PC-3 (cell line): ENCODE measurements at places on chromosomes 1 and 21. TPM values are rescaled to one million over a fixed set of nuclear protein-coding genes. Genes with fewer than 3 reads are reported as not detected.

Gene ENAH
- 96.6 and 101 TPM in 2 replicates for total RNA-seq

Gene MEX3A
- total RNA-seq = 12.9 and 14.7 TPM in 2 replicates

Gene RIMS3
- 2.9 and 4.2 TPM in 2 replicates for total RNA-seq

Gene ST6GALNAC5
- 0.36 and 1.2 TPM in 2 replicates for total RNA-seq

Gene OPTC
- not detected in 2 replicates for total RNA-seq

Gene HAO2
- not detected in 2 replicates for total RNA-seq

Gene HSPB7
- total RNA-seq = not detected in 2 replicates

Gene CLCA4
- not detected in 2 replicates for total RNA-seq

Gene SPAG17
- total RNA-seq = not detected in 2 replicates

DNA sequence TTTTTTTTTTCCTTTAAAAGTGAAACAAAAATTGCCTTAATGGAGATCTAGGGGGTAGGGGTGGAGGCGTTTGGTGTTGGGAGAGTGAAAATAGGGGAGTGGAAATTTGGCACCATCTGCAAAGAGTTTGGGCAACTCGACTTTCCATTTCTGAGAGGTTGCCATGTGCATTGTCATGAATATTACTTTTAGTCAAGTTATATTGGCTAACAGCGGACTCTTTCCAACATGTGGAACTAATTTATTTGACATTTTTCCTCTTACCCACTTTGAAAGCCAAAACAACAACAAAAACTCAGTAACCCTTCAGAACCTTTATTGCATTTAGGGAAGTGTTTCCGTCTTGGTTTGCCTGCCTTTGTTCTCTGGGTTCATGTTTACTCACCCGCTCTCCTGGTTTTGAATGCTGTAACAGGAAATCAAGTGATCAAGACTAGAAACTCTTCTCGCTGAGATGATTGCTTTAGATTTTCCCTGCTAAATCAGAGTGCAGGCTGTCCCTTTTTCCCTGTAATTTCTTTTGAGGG is 70.4 kb downstream of the CACHD1 start:
- H3K27ac ChIP-seq = no peak overlapping the region
- no peaks in the 10 kb centered on the region for H3K27me3 ChIP-seq
- DNase-seq = no peak
- peaks cover 17% of the 10 kb centered on the region for H3K4me1 ChIP-seq
- no peaks in the 10 kb centered on the region for H3K36me3 ChIP-seq

DNA sequence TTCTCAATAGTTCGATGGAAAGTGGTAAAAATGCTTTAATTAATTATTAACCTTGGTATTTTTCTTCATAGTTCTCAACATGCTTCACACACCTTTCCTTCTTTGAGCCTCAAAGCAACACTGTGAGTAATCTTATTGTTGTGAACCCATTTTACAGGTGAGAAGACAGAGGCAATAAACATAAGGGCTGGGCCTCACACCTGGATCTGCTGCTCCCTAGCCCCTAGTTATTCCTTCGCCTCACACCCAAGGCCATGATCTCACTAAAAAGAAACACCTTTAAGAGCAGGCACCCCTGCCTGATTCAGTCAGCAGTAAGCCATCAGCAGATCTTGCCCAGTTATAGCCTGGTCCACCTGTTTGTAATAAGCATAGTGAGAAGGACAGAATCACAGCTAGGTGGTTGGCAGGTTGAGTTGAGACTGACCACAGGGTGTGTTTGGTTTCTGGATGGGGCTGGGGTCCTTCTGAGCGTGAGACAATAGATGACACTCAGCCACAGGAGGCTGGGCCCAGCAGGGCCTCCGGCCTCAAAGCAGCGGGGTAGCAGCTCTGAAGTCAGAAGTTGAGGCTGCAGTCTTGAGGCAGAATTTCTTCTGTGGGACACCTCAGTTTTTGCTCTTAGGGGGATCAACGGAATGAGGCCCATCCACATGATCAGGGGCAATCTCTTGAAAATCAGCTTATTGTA is 203.9 kb downstream of the RHOU start:
- peaks cover 83% of the 10 kb centered on the region for H3K27me3 ChIP-seq
- DNase-seq = no peak
- no peaks in the 10 kb centered on the region for H3K36me3 ChIP-seq
- no peak overlapping the region for H3K4me3 ChIP-seq

- no peaks in the 10 kb centered on the region for H3K4me1 ChIP-seq
- no peak overlapping the region for H3K27ac ChIP-seq
- no peak overlapping the region for H3K4me3 ChIP-seq
- H3K36me3 ChIP-seq = no peaks in the 10 kb centered on the region
- DNase-seq = no peak
Measured at GRCh38 chr1:243469497-243469896, 213.7 kb downstream of the SDCCAG8 start.

DNA sequence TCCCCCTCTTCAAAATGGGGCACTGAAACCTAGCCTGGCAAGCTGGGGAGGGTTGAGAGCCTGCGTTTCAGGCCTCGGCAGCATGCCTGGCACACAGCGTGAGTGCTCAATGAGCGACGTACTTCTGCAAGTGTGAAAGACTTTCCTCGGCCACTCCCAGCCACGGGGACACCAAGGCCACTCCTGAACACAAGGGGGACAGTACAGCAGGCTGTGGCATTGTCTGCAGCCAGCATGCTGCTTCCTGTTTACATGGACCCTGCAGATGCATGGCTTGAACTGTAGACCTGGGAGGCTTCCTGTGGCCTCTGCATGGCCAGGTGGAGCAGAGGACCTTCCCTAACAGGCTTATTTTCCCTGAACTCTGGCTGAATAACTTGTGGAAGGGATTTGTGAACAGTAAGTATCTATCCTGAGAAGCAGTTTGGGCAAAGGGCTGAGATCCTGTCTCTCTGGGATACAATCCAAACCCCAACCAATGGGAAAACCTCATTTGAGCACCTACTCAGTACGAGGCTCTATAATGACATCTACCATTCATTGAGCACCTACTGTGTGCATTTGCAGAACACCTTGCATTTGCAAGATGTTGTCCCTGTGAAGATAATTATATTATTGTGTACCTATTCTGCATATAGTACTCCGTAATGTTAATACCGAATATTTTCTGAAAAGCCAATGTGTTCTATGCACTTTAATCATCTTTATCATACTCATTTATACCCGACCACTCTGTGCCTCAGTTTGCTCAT is 9.9 kb upstream of the HSPG2 start:
- no peaks in the 10 kb centered on the region for H3K4me1 ChIP-seq
- no peaks in the 10 kb centered on the region for H3K36me3 ChIP-seq
- no peak overlapping the region for H3K4me3 ChIP-seq
- H3K27me3 ChIP-seq = no peaks in the 10 kb centered on the region

- H3K4me1 ChIP-seq = no peaks in the 10 kb centered on the region
- no peak overlapping the region for H3K27ac ChIP-seq
- no peak for DNase-seq
- no peaks in the 10 kb centered on the region for H3K27me3 ChIP-seq
- no peaks in the 10 kb centered on the region for H3K36me3 ChIP-seq
Measured at GRCh38 chr21:28133116-28133515, 859.6 kb downstream of the LTN1 start.

GRCh38 chr1:71461416-71461815 is 380.6 kb upstream of the ZRANB2 start:
- H3K4me3 ChIP-seq = no peak overlapping the region
- no peaks in the 10 kb centered on the region for H3K36me3 ChIP-seq
- DNase-seq = peak; percentile 14

GRCh38 chr1:111142356-111142975 is 2.4 kb downstream of the CEPT1 start:
- DNase-seq = no peak
- H3K4me3 ChIP-seq = peak overlapping the region; percentile 88; the same call in 1 of the 2 replicates
- H3K27ac ChIP-seq = no peak overlapping the region
- no peaks in the 10 kb centered on the region for H3K27me3 ChIP-seq
- no peaks in the 10 kb centered on the region for H3K36me3 ChIP-seq

DNA sequence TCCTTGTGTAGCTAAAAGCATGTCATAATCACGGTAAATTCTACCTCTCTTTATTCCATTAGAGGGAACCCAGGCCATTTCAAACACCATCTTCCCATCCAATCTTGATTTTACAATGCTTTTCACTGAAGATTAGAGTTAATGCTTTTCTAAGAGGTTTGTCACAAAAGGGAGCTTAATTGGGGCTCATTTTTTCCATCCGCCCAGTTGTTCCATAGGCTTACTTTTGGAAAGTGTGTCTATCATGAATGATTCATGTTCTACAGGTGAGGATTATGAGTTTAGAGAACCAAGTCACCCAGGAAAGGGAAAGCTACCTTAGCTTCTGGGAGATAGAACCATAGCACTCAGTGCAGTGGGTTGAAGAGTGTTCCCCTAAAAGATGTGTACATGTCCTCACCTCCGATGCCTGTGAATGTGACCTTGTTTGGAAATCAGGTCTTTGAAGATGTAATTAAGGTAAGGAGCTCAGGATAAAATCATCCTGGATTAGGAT is 286.9 kb upstream of the RUNX1 start:
- H3K4me3 ChIP-seq = no peak overlapping the region
- no peaks in the 10 kb centered on the region for H3K27me3 ChIP-seq
- no peaks in the 10 kb centered on the region for H3K4me1 ChIP-seq
- no peaks in the 10 kb centered on the region for H3K36me3 ChIP-seq
- no peak overlapping the region for H3K27ac ChIP-seq
- no peak for DNase-seq

GRCh38 chr1:30372792-30373433 is 350.5 kb downstream of the MATN1 start:
- no peak overlapping the region for H3K4me3 ChIP-seq
- H3K4me1 ChIP-seq = no peaks in the 10 kb centered on the region
- H3K27me3 ChIP-seq = peaks cover 16% of the 10 kb centered on the region
- DNase-seq = no peak
- no peaks in the 10 kb centered on the region for H3K36me3 ChIP-seq

- H3K27me3 ChIP-seq = no peaks in the 10 kb centered on the region
- H3K36me3 ChIP-seq = peaks cover 48% of the 10 kb centered on the region
- H3K4me1 ChIP-seq = peaks cover 7% of the 10 kb centered on the region
Measured at GRCh38 chr1:119926553-119926952, 30.2 kb upstream of the ADAM30 start.

- DNase-seq = peak; percentile 73
- no peaks in the 10 kb centered on the region for H3K36me3 ChIP-seq
- no peak overlapping the region for H3K4me3 ChIP-seq
Measured at GRCh38 chr1:14149431-14149830, 449.1 kb upstream of the KAZN start.

- no peaks in the 10 kb centered on the region for H3K36me3 ChIP-seq
- H3K4me1 ChIP-seq = no peaks in the 10 kb centered on the region
- H3K27ac ChIP-seq = no peak overlapping the region
- H3K27me3 ChIP-seq = no peaks in the 10 kb centered on the region
Measured at GRCh38 chr1:64755361-64755760, 10.5 kb downstream of the RAVER2 start.

DNA sequence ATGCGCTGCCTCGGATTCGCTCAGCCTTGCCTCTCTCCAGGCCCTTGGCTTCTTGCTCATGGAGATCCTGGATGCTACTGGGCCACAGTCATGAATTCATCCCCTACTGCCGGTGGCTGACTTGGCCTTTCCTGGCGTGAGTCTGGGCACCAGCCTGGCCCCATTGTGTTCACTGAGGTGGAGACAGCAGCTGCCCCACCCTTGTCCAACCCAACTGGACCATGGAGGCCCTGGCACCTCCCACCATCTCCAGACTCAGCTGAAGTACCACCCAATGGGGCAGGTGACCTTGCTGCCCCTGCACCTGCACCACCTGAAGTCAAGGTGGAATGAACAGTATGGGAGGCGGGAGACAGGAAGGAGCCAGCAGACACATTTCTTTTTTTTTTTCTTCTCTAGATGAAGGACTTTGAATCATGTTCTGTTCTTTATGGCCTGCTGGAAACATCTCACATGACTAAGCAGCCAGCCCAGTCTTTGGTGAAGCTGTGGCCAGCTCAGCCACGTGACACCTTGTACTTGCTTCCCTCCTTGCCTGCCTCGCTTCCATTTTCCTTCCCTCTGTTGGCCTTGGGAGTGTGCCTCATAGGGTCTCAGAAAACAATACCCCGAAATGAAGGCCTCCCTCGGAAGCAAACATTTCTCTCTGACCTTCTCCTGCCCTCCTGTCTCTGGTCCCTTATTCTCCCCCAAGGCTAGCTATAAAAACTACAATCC is 3.8 kb upstream of the SLC30A2 start:
- DNase-seq = no peak
- no peak overlapping the region for H3K27ac ChIP-seq
- H3K4me1 ChIP-seq = no peaks in the 10 kb centered on the region
- no peaks in the 10 kb centered on the region for H3K36me3 ChIP-seq

GRCh38 chr1:186183219-186183618 is 191.8 kb downstream of the TPR start:
- peak overlapping the region; percentile 31; the same call in 1 of the 2 replicates for H3K4me3 ChIP-seq
- peaks cover 76% of the 10 kb centered on the region for H3K4me1 ChIP-seq
- peak; percentile 91 for DNase-seq
- H3K36me3 ChIP-seq = no peaks in the 10 kb centered on the region
- H3K27ac ChIP-seq = peak overlapping the region; percentile 97

DNA sequence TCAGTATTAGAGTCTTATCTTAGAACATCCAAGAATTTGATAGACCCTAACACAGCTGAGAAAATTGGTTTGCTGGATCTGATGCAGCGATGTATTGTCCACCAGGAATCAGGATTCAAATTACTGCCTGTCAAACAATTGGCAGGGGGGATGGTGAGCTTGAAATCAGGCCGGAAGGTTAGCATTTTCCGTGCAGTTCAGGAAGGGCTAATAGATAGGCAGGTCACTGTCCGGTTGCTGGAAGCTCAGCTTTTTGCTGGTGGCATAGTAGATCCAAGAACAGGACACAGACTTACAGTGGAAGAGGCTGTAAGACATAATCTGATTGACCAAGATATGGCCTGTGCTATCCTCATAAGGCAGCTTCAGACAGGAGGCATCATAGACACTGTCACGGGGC is 127.2 kb downstream of the MACF1 start:
- DNase-seq = no peak
- H3K27me3 ChIP-seq = no peaks in the 10 kb centered on the region
- no peaks in the 10 kb centered on the region for H3K4me1 ChIP-seq
- no peak overlapping the region for H3K27ac ChIP-seq

DNA sequence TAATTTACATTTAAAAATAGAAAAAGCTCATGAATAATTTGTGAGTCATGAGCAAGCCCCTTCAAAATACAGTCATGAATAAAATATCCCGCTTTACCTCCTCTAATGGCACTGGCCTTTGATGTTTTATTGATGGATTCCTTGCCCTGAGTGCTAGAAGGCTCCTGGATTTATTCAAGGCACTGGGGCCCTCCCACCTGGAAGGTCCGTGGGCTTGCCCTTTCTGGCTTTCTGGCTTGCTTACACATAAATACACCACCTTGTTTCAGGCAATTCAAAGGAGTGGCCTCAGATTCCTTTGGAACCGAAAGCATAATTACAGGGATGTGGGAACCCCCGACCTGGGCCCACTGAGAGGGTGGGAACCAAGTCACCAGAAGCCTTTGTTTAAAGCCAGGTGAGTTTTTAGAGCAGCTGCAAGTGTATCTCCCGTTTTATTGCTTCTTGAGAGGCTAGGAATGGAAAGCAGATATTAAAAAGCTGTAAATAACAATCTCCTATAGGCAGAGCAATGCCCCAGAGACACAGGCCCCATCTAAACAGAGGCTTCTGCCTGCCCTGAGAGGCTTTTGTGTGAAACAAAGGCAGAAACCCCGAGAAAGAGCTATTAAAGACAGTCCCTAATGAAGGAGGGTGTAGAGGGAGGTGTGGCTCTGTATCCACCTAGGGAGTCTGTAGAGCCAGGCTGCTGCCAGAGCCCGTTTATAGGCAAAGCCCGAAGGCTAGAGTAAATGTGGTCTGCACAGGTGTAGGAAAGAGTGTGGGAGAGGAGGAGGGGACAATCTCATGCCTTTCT is 126.4 kb downstream of the FAM78B start:
- H3K27me3 ChIP-seq = peaks cover 16% of the 10 kb centered on the region; the same call in 1 of the 2 replicates
- no peak overlapping the region for H3K27ac ChIP-seq
- no peaks in the 10 kb centered on the region for H3K4me1 ChIP-seq
- no peak overlapping the region for H3K4me3 ChIP-seq
- no peaks in the 10 kb centered on the region for H3K36me3 ChIP-seq

- DNase-seq = peak; percentile 44
- no peaks in the 10 kb centered on the region for H3K36me3 ChIP-seq
- H3K4me1 ChIP-seq = no peaks in the 10 kb centered on the region
- peaks cover 14% of the 10 kb centered on the region; the same call in 1 of the 2 replicates for H3K27me3 ChIP-seq
Measured at GRCh38 chr21:16239659-16240265, 510.0 kb downstream of the USP25 start.
